ENCODE measurements at places on chromosomes 2 and 18.
A peak's percentile ranks its signal among the peaks of the same experiment; 100 is the strongest.

DNA sequence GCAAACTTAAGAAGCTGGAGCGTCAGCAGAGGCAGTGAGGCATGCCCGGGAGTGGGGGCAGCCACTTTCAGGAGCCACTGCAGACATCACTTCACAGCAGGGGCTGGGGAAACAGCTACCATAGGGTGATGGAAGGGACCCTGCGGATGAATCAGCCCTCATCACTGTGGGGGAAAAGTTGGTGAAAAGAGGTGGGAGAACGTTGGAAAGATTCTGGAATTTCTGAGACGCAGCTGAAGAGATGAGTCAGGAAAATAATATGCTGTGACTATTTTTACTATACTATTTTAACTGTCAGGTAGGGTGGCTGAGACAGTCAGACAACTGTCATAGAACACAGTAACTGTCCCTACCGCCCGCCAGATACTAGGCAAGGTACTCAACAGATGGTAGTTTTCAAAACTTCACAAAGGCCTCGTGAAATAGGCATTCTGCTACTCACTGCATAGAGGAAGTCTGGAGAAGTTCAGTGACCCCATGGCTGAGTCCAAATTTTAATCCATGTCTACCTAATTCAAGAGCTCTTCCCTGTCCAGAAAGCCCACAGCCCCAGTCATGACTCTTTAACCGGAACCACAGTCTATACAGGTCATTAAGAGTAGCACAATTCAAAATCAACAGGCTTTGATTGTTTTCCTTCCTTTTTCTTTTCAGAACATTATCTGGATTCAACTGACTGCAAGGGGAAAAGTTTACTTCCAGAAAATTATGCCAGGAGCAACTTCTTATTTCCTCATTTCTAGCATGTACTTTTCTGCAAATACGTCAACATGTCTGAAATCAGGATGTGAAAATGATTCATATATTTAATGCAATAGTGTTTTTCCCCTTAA lies 39.3 kb upstream of the EPB41L3 start:
- no peak for DNase-seq

DNA sequence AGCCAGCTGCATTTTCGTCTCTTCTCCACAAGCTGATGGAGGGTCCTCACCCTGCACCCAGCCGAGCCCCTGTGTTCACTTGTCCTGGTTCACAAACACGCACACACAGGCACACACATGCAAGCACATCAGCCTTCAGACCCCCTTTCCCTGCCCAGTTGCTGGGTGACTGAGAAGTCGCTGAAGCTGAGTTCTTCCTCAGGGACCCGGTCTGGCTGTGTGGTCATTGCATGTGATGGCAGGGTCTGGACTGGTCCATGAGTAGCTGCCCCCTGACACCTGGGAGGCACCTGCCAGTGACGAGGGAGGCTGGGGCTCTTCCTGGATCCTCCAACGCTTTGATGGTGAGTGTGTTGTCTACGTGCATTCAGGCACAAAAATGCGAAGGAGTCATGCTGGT lies 546.1 kb upstream of the SALL3 start:
- DNase-seq, result no peak

GRCh38 chr2:151655663-151656398 lies 78.4 kb downstream of the NEB start:
- DNase-seq, result no peak

DNA sequence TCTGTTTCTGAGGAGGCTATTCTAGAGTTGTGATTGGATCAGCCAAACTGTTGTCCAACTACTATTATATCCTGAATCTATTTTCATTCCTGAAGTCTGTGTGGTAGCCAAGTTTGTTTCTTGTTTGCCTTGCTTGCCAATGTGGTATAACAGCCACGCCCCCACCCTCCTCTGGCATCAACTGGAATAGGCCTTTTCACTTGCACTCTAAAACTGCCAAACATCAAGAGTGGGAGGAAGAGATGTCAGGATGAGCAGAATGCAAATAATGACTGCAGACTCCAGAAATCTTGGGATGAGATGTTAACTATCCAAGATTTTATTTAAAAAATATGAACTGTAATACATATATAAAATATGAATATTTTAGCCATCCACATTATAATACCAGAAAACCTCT lies 246.1 kb downstream of the NRXN1 start:
- no peak for DNase-seq

- DNase-seq, result no peak
These were observed 587.3 kb upstream of the GCFC2 start for GRCh38 chr2:76298041-76298440.

DNA sequence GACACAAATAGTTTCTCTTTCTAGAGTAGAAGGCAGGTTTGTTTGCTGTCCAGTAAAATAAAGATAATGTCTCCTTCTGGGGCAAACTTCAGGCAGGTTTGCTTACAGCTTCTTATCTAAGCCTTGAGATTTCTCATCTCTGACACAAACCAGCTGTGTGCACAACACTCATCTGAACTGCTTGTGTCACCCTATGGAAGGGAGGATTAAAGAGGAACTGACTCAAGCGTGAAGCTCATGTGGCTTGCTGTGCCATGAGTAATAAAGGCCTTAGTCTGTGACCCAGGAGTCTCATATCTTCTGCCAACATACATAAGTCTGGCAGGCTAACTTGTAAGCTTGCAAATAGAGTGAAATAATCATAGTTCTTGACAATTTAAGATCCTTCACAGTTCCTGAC lies 24.2 kb upstream of the CPO start:
- DNase-seq, result peak; percentile 75

- DNase-seq, result no peak
These were observed 35.7 kb upstream of the TAF4B start for GRCh38 chr18:26190506-26190905.

All from NB4 (cell line).